ENCODE measurements at places on chromosomes 2 and 18.

DNA sequence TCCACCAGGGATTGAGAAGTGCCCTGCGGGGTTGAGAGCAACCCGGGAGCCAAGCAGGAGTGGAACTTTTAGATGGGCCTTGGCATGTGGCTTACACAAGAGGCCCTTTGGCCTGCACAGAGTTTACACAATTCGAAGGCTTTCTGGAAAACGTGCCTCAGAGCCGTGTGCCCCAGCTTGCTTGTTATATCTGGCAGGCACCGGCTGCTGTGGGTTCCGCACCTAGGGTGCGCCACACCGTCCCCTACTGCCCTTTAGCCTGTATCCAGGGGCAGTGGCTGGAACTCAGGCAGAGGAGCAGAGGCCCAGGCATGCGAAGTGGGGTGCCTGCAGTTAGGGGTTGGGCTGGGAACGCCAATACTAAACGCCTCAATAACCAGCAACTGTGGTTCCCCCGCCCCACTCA, 32.9 kb upstream of the EDAR start:
- no peak for DNase-seq

GRCh38 chr18:13465476-13465875, 246.9 kb downstream of the LDLRAD4 start:
- DNase-seq: peak; percentile 25

DNA sequence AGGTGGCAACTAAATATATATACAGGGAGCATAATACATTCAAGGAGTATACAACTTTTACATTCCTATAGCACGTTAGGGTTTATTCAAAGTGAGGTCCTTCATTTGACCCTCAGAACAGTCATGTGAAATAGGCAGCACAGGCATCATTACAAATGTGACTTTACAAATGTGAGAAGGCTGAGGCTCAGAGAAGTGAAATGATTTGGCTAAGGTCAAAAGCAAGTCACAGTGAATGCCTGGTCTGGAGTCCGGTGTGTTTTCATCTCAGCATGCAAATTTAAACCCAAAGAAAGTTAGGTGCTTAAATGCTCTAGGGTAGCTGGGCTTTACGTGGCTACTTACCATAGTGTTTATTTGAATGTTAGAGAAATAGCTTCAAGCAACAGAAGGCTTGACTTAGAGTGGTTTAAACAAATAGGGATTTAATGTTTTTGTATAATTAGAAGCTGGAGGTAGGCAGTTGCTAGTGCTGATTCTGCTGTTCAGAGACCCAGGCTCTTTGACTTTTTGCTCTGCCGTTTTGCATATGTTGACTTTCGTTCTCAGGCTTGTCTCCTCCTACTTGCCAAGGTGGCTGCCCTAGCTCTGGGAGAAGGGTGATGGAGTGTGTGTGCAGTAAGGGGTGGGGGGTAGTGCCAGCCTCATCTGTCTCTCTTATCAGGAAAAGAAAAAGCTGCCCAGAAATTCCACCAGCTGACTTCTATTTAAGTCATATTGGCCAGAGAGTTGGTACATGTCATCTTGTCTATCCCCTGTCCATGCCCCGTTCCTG, 89.2 kb downstream of the PLCL1 start:
- DNase-seq: no peak

DNA sequence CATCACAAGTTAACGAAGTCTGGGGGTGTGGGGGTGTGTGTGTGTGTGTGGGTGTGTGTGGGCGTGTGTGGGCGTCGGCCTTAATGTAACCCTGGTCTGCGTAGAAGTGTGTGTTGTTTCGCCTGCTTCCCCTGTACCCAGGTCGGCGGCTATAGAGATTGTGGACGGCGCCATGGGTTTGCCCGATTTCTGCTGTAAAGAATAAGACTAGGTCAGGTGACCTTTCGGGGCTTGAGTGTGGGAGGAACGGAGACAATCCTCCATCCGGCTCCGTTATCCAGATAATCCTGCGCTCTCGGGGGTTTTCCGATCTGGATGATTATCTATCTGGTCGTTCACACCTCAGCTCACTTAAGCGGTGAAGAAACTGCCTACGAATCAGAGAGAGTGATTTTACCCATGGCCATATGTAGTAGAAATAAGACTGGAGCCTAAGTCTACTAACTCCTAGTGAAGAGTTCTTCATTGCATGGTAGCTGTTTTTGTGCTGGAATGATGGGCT, 543 bp downstream of the HADHB start:
- peak; percentile 60 for DNase-seq

GRCh38 chr2:181848261-181848886, 43.2 kb upstream of the ITPRID2 start:
- DNase-seq: no peak

- DNase-seq: peak; percentile 63
These were observed 115.1 kb downstream of the DTNB start for GRCh38 chr2:25558262-25558661.

GRCh38 chr2:231821908-231822307, 35.7 kb downstream of the COPS7B start:
- DNase-seq: no peak

DNA sequence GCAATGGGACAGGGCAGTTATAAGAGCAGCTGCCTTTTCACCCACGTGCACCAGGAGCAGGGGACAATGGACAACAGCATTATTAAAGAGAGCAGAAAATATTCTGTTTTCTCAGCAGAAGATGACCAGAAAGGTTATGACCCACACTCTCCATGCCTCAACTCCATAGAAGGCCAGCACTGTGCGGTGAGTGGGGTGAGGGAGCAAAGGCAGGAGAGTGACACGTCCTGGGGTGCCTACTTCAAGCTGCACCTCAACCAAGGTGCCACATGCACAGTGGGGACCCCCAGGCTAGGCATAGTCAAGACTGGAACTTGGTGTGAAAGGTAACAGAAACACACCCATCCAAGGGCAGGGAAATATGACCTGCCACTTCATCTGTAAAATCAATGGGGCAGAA, 50.4 kb downstream of the POLR1A start:
- DNase-seq: no peak

- DNase-seq: no peak
These were observed 377.9 kb downstream of the SLC4A3 start for GRCh38 chr2:220005362-220005761.

GRCh38 chr2:61125123-61125710, 36.8 kb upstream of the C2orf74 start:
- DNase-seq: no peak

- DNase-seq: no peak
These were observed 444 bp upstream of the MMADHC start for GRCh38 chr2:149587950-149588487.

GRCh38 chr2:43007901-43008300, 215.5 kb upstream of the HAAO start:
- DNase-seq: no peak

DNA sequence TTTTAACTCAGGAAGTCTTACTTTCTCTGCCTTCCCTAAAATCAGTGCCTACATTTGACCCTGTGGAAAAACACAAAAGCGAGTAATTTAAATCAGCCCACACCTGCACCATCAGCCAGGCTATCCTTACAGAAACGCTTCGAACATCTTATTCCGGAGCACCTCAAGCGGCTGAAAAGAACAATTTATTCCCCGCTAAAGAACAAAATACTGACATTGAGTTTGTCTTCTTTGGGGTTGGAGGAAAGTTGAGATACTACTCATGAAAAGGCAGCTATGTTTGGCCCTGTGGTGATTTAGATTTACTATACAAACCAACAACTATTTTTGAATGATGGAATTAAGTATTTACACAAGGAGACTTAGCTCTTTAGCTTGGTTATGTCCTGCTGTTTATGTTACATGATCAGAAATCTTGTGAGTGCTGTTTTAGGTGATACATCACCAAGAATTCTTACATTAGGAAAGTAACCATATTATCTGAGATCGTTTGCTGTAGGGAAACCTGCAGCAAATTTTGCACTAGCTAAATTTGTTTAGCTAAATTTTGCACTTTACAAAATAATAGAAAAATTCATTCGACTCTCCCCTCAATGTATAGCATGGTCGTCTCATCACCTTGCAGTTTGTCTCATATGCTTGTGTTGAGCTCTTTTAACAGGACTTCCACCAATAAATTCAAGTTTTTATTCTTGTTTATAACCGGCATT, 158.8 kb upstream of the SIX2 start:
- no peak for DNase-seq

DNA sequence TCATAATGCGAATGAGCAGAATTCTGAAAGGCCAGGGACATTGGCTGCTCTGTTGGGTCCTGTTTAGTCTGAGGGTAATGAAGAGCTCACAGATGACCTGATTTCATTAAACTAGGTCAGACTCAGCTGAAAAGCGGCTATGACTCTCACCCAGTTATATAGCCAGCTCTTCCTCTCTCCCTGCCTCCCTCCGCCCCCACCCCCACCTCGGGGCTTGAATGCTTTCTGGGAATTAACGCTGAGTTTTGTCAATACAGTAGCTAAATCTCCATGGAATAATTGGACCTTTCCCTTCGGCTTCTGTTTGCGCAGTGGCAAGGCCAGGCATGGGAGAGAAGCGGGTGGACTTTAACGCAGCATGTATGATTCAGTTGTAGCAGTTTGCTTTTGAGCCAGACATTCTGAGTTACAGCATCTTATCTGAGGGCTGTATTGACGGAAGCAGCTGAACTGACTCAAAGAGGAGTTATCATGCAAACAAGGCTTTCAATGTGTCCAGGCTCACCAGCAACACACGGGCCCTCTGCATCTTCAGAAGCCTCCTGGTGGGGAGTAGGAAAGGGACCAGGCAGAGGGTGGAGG, 110.6 kb downstream of the MYCN start:
- DNase-seq: no peak

DNA sequence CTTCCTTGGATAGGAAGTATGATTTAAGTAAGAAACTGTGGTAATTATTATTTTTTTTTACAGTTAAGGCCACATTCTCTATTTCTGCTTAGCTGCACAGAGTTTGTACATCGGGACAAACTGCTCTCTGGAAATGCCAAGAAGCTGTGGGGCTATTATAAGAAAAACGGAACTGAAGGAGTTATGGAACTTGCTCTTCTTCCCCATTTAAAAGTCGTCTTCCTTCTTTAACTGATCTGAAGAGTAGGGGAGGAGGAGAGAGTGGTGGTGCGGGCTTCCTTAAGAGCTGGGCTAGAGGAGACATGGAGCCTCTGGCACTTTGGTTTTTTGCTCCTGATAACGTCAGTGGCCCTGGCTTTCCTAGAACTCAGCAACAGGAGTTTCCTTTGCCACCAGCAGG, 54.4 kb downstream of the RAB31 start:
- no peak for DNase-seq

DNA sequence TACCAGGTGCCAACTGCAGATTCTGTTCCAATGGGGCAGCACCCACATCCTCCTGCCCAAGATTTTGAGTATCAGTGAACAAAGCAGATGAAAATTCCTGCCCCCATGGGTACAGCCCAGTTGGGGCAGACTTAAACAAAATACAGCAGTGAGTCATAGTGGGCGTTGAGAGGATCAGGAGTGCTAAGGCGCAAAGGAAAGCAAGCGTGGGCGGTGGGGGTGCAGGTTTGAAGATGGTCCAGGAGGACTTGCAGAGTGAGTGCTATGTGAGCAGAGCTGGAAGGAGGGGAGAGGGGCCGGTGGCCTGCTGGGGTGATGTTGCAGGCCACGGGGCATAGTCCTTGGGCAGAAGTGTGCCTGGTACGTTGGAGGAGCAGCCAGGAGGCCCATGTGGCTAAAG, 24.7 kb downstream of the STEAP3 start:
- DNase-seq: no peak

GRCh38 chr2:198167346-198167745, 363.0 kb downstream of the PLCL1 start:
- no peak for DNase-seq

- DNase-seq: no peak
These were observed 167.9 kb downstream of the PAX3 start for GRCh38 chr2:222130855-222131254.

DNA sequence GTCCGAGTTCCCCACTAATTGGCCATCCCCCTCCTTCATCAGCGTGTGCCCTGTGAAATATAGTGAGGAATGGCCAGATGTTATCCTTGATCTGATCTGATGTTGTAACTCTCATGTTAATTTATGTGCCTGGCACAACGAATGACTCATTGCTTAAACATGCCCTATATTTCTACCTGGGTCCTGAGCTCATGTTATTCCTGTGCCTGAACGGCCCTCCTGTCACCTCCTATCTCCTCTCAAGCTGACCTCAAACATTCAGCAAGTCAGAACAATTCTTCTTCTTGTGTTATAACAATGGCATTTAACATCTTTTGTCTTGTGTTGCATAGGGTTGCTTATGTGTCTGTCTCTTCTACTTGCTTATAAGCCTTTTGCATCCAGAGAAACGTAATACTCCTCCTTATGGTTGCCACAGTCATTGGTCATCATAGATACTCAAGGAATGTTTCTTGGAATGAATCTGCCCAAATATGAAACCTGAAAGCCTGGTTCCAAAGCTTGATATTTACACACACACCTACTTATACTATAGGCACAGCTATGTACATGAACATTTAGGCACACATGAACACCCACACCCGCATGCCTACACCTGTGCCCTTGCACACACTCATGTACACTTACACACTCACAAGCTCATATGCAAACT, 80.2 kb upstream of the PHLPP1 start:
- DNase-seq: no peak

DNA sequence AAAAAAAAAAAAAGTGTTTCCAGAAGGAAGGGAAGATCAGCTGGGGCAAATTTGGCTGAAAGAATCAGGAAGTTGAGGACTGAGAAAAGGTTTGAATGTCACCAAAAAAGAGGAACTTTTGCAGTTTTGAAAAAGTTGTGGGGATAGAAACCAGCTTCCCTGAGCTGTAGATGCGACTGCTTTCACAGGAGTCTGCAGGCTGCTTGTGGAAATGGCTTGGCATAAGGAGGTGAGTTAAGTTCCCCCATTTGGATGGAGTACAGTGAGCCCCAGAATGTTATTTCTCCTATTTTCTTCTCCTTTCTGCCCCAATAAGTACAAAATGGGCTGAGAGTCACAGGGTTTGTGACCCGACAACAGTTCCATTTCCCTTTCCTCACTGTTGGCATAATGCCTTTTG, 16.5 kb upstream of the ME2 start:
- no peak for DNase-seq

DNA sequence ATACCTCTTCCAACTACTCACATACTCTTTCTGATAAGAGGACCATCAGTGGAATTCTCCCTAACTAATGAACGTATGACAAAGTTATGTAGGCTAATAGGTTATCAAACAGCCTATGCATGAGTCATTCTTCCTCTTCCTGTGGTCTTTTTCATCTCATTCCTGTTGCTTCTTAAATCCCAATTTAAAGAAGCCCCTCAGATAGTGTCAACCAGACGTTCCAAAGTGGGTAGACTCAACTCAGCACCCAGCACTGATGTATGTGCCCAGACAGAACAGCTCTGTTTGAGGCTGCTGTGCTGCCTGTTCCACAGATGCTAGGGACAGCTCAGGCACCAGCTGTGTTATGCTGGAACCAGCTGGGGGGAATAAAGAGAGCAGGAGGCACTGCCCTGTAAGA, 52.6 kb downstream of the CXCR4 start:
- DNase-seq: no peak

- no peak for DNase-seq
These were observed 94.2 kb upstream of the ALKAL2 start for GRCh38 chr2:381941-382727.

GRCh38 chr2:96772903-96773671, 12.4 kb downstream of the CNNM4 start:
- peak; percentile 63 for DNase-seq

DNA sequence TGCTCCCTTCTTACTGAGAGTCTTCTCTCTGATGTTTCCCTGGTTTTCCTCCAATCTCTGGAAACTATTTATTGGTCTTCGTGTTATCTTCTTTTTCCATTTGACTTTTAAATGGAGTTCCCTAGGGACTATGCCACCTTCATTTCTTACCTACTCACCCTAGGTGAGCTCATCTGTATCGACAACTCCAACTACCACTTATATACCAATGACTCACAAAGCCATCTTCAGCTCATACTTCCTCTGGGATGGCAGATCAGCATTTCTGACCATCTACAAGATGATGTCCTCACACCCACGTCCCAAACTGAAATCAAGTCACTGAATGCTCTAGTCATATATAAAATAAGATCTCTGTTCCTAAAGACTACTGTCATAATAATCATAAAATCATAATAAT, 40.6 kb downstream of the CFAP210 start:
- DNase-seq: no peak

All from activated CD4-positive, alpha-beta memory T cell treated with anti-CD3 and anti-CD28 coated beads for 36 hours (primary cell).